ENCODE measurements at places on chromosomes 13 and 19.

DNA sequence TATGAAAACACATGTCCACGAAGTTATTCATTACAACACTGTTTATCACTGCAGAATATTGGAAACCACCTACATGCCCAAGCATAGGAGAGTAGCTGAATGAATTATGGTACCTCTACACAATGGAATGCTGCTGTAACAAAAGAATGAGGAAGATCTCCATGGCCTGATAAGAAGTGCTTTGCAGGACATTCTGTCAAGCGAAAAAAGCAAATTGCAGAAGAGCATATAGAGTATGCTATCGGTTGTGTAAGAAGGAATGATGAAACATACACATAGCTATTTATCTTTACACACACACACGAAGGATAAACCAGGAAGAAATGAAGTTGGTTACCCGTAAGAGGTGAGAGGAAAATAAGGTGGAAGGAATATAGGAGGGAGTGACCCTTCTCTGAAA lies 37.5 kb upstream of the CEACAM20 start:
- no peak for DNase-seq

GRCh38 chr19:33399081-33399744 lies 25.7 kb downstream of the CEBPG start:
- no peak for DNase-seq

- peak; percentile 65 for DNase-seq
Measured at GRCh38 chr13:32246468-32246867, 68.7 kb downstream of the ZAR1L start.

DNA sequence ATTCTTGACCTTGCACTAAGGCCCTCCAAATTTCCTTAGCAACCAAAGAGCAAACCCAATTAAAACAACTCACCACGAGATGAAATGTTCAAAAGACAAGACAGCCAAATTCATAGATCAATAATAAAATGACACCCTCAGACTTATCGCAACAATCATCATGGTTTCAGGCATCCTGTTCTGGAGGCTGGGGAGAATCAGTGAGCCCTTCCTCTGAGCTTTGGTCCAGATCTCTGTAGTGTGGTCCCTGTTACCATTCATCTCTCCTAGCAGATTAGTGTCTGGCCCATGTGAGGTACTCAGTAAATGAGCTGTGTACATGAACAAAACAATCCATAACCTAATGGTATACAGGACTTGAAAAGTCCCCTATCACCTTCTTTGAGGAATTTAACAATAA lies 12.2 kb downstream of the LCP1 start:
- no peak for DNase-seq

DNA sequence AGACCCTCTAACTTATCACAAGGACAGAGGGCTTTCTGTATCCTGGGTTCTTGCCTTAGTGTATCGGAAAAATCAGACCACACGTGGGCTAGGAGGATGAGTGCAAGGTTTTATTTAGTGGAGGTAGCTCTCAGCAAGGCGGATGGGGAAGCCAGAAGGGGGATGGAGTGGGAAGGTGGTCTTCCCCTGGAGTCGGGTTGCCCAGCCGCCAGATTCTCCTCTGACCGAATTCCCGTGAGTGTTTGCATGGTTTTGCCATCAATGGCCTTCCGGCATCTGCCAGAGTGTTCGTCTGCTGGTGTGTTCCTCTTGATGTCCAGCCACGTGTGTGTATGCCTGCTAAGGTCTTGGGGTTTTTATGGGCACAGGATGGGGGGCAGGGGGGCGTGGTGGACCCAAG lies 1335.1 kb upstream of the SPRY2 start:
- DNase-seq = no peak

DNA sequence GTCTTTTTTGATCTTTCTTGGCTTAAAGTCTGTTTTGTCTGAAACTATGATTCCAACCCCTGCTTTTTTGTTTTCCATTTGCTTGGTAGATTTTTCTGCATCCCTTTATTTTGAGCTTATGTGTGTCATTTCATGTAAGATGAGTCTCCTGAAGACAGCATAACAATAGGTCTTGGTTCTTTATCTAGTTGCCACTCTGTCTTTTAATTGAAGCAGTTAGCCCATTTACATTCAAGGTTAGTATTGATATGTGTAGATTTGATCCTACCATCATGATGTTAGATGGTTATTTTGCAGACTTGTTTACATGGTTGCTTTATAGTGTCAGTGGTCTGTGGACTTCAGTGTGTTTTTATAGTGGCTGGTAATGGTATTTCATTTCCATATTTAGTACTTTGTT lies 1678.9 kb downstream of the PCDH9 start:
- DNase-seq = no peak

- no peak for DNase-seq
Measured at GRCh38 chr19:41098762-41099161, 10.5 kb downstream of the CYP2A13 start.

All from A172 (cell line).